Right renal cortex interstitium (tissue), 3 donors: ENCODE measurements at places on chromosomes 13 and 19.

DNA sequence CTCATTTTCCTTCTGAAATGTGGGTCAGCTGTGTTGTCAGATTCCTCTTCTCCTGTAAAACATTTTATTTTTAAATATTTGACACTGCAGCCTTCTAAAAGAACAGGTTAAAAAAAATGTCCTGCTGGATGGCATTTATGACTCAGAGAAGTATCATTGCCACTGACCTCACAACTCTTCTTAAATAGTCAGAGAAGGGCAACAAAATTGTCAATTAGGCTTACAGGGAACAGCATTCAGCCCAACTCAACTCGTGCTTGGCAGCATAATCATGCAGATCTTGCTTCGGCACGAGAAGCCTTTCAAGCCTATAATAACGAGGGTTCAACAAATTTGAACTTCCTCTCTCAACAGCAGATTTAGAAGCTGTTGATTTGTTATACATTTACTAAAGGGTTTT, 296.7 kb upstream of the DACH1 start:
- DNase-seq = no peak

DNA sequence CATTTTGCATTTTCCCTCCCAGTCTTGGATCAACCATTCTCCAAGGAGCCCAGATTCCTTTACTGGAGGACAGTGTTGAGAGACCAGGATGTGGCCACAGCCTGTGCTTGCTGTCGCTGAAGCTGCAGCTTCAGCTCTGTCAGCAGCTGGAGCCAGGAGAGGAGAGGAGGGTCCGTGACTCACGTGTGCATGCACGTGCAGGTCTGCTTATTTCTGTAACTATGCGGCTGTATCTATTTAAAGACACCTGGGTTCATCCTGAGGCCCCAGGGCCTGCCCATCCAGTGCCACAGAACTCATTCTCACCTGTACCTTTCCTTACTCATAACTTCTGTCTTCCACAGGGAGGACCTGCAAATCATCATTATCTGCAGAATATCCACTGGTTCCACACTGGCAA, 8.2 kb upstream of the LAMP1 start:
- DNase-seq = no peak

- DNase-seq = no peak
These were observed 438.1 kb downstream of the GPC5 start for GRCh38 chr13:91836553-91836952.

- DNase-seq = no peak
These were observed 191.9 kb upstream of the MIR17HG start for GRCh38 chr13:91155512-91156114.

DNA sequence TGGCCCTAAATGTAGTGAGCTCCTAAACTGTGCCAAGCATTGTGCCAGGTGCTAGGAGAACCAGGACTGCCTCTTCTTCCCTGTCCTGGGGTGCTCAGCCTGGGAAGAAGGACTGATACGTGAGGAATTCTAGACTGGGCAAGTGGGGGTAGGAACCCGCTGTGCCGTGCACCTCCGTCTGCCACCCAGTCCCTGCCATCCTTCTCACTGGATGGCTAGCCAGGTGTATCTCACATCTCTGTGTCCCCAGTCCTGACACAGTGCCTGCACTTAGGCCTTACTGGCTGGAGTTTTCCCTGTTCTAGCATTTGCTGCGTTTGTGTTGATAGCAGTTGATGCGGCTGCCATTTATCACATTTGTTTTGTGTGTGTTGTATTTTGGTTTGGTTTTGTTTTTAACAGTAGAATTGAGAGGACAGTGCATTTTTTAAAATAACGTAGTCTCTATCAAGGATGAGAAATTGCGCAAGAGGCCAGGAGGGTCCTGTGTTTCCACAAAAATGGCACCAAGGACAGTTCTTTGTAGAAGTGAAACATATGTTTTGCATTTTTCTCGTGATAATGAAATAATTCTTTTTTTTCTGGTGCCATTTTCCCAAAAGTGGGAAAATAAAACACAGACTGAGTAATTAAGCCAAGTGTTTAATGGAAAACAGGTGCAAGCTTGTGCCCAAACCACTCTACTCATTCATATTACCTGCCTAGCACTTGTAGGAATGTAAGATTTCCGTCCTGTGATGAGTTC, 4.7 kb upstream of the GPR183 start:
- DNase-seq = no peak

GRCh38 chr13:36555151-36555986, 118.5 kb upstream of the SERTM1 start:
- no peak for DNase-seq

DNA sequence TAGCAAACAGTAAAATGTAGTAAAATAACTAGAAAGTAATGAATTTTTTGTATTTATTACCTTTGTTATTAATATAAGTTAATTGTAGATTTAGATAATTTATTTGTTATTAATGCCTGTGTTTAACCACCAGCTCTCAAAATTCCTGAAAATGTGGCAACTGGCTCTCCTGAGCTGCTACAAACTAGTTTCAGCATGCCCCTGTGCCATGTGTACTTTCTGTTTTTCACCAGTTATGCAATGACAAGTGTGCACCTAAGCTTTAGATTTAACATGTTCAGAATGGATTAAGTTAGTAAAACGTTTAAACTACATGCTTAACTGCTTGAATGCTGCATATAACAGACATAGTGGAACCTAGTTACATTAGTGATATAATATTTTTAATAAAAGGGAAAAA, 88.1 kb downstream of the POSTN start:
- DNase-seq = no peak

DNA sequence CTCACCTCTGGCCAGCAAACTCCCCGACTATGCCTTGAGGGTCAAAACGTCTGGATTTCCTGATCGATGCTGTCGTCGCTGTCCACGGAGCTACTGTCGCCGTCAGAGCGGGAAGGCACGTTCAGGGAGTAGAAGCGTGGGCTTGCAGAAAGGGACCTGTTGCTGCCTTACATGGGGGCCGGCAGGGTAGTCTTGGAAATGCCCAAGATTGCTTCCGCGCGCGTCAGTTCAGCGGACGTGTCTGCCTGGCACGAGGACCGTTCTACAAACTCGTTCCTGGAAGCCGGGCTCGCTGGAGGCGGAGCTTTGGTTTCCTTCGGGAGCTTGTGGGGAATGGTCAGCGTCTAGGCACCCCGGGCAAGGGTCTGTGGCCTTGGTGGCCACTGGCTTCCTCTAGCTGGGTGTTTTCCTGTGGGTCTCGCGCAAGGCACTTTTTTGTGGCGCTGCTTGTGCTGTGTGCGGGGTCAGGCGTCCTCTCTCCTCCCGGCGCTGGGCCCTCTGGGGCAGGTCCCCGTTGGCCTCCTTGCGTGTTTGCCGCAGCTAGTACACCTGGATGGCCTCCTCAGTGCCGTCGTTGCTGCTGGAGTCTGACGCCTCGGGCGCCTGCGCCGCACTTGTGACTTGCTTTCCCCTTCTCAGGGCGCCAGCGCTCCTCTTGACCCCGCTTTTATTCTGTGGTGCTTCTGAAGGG, 15.4 kb downstream of the RB1 start:
- no peak for DNase-seq

GRCh38 chr13:93963266-93964145, 516.0 kb downstream of the DCT start:
- no peak for DNase-seq

GRCh38 chr13:24694907-24695306, 14.7 kb downstream of the ATP12A start:
- DNase-seq = no peak

DNA sequence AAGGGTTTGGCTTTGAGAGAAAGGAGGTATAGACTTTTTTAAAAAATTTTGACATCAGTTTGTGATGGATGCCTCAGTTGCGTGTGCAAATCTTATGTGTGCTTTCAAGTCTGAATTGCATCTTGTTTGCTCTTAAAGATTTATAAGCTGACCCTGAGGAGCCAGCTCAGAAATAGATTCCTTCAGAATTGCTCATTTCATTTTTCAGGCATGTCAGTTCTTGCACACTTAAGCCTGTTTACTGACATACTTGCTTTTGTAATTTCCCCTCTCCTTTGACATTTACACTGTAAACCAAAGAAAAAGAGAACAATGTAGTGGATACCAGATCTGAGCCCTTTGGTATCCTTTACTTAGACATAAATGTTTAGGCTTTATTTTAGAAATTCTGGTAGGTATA, 87.6 kb downstream of the RNF17 start:
- DNase-seq = no peak

- no peak for DNase-seq
These were observed 47.0 kb downstream of the SERP2 start for GRCh38 chr13:44420376-44421220.
